ENCODE measurements at places on chromosomes 12 and 14. TPM values are rescaled to one million over a fixed set of nuclear protein-coding genes. Genes with fewer than 3 reads are reported as not detected.

GTF2A1 gene
- 17.2 TPM for total RNA-seq

TNFRSF1A gene
- 36.5 TPM for total RNA-seq

SLC6A15 gene
- 0.65 TPM for total RNA-seq

LACRT gene
- total RNA-seq: not detected

BHLHE41 gene
- 0.15 TPM for total RNA-seq

KLRD1 gene
- total RNA-seq: 0.30 TPM

STON2 gene
- total RNA-seq: 0.32 TPM

POLE2 gene
- total RNA-seq: 14.9 TPM

SLC39A2 gene
- total RNA-seq: not detected

KIF5A gene
- total RNA-seq: under 0.01 TPM

DNAI7 gene
- not detected for total RNA-seq

SYNJ2BP gene
- total RNA-seq: 25.1 TPM

BICDL1 gene
- not detected for total RNA-seq

SALL2 gene
- 1.2 TPM for total RNA-seq

CLEC2A gene
- total RNA-seq: not detected

ZC2HC1C gene
- total RNA-seq: 3.6 TPM

SLC17A8 gene
- total RNA-seq: not detected

DDX55 gene
- 19.0 TPM for total RNA-seq

TTLL5 gene
- total RNA-seq: 21.1 TPM

CCDC38 gene
- total RNA-seq: not detected

RTL1 gene
- total RNA-seq: not detected

TPH2 gene
- not detected for total RNA-seq

NELL2 gene
- total RNA-seq: under 0.01 TPM

RCOR1 gene
- total RNA-seq: 12.7 TPM

PROX2 gene
- not detected for total RNA-seq

C1S gene
- total RNA-seq: 5.8 TPM

DBX2 gene
- not detected for total RNA-seq

CABP1 gene
- not detected for total RNA-seq

NPFF gene
- not detected for total RNA-seq

GDF3 gene
- not detected for total RNA-seq

BMP4 gene
- total RNA-seq: 52.6 TPM

PIK3C2G gene
- total RNA-seq: not detected

FOXN4 gene
- total RNA-seq: not detected

KCNJ8 gene
- 0.15 TPM for total RNA-seq

TBX5 gene
- total RNA-seq: not detected
